ENCODE measurements at places on chromosomes 2 and 18. TPM values are rescaled to one million over a fixed set of nuclear protein-coding genes. Genes with fewer than 3 reads are reported as not detected.
A peak's percentile ranks its signal among the peaks of the same experiment; 100 is the strongest.

GRCh38 chr2:102661846-102662245 is 42.5 kb downstream of the SLC9A2 start:
- no peak for DNase-seq

- peak; percentile 93 for DNase-seq
Observed at GRCh38 chr18:13611142-13611600, 115.2 kb downstream of the FAM210A start.

DNA sequence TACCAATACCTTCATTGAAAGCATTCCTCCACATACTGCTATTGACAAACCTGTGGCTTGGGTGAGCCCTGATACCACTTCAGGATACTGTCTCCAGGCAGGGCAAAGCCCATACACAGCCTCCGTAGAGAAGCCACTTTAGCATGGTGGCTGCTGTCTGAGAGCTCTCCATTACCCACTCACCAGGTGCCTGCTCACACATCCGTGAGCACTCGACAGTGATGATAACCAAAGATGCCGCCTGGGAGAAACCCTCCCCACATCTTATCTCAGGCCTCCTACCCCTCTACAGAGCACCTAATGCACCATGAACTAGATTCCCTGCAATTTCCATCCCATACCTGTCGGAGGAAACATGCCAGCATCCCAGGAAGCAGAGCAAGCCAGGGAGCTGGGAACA is 57.6 kb upstream of the KLHL29 start:
- no peak for DNase-seq

- no peak for DNase-seq
Observed at GRCh38 chr18:79166702-79167101, 97.5 kb downstream of the ATP9B start.

DNA sequence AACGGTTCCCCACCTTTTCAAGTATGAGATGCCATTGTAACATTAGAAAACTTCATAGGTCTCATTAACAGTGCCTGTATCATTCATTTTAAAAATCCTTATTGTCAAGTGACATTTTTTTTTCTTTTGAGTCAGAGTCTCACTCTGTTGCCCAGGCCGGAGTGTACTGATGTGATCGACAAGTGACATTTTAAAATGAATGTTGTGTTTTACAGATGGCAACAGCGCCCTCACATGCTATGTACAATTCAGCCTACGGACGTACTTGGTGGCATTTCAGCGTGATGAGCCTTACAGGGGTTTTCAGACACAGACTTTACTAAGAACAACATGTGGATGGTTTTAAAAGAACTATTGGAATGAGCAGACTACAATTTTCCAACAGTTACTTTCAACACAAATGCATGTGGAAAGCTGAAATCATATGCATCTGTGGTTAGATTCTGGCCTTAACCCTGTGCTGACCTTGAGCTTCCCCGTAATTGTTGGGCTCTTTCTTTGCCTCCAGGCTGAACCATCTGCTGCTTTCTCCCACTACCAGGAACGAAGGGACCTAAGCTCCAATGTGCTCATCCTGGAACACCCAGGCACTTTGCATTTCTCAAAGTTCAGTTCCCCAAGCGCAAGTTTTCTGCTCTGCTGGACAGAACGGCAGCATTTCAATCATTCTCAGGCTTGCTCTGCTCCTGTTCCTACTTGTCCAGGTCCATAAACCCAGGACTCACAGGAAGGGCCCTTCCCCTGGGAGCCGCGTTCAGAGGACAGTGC is 119.9 kb upstream of the NDUFV2 start:
- peak; percentile 63 for DNase-seq

DNA sequence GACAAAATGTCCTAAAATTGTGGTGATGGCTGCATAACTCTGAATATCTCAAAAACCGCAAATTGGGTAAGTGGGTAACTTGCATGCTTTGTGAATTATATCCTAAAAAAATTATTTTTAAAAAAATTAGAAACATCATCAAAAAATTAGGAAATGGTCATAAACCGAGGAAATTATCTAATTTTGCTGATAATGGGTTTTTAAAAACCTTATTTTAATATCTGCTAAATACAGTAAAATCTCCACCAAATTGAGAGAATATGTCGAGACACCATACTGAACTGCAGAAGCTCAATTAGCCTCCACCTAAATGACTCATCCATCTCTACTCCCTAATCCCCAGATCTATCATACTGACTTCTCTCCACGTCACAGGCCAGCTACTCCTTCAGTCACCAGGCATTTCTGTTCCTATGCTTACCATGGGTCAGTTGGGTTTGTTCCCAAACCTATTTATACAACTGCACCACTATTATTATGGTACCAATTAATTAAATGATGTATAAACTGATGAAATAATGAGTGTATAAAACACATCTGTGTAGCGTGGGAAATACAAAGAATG is 36.1 kb downstream of the SPIRE1 start:
- no peak for DNase-seq

GRCh38 chr2:119430023-119430498 is 1.6 kb upstream of the TMEM37 start:
- no peak for DNase-seq

DNA sequence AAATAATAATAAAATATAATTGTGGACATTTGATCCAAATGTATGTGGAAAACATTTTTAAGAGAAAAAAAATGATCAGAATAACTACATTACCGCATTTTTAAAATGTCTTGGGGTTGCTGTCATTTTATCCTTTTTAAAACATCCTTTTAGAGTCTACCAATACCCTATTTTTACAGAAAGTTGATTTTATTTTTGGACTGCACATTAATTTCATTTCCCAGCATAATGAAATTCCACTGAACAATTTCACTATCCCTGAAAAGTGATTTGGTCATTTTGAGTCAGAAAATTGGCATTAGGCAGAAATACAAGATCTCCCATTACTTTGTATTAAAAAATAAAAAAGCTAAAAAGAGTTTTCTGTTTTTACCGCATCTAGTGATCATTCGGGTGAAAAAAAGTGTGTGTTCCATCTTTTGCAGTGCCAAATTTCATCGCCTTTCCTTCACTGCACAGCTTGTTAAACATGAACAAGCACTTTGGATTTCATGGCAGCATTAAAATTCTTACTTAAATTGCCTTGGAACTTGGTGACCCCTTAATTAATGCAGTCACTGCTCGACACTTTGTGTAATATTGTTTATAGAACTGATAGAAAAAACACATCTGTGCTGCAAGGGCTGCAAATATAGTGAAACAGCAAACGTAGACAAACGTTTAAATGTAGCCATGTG is 611.7 kb downstream of the TSN start:
- no peak for DNase-seq

GRCh38 chr2:79511320-79511951 is 1.4 kb upstream of the CTNNA2 start:
- peak; percentile 48 for DNase-seq

DNA sequence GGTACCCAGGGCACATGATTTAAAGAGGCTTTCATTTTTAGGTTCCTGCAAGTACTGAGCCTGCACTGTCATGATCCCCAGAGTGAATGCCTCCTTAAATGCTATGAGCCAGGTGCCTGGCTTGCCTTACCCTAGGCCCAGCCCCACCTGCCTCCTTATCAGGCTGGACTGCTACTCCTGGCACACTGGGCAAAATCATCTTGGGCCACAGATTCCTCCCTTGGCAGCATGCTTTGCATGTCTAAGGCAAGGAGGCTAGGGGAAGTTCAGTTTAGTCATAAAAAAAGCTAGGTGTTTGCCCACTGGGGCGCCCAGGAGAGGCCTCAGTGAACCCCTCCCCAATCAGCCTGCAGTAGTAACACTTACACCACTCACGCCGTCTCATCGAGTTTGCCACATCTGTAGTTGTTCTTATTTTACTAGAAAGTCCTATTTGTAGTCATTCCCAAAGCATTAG is 45.1 kb downstream of the LBH start:
- no peak for DNase-seq

- DNase-seq: no peak
Observed at GRCh38 chr18:56756966-56757365, 105.8 kb downstream of the WDR7 start.

GRCh38 chr2:84991404-84992160 is 20.6 kb downstream of the KCMF1 start:
- DNase-seq: no peak

DNA sequence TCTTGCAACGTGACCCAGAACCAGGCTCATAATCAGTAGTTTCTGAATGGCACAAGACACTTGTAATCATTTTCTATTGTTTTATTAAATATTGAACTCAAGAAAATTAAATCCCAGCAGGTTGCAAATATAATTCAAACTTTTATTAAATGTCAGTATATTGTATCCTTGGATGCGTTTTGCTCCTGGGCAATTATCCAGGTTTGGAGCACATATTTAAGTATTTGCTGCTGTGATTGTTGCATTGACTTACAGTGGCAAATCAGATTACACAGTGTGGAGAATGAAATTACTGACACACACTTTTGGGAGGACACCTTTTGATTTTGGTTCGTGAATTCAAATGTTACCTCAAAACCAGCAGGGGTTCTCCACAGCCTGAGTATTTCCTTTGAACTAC is 27.1 kb upstream of the TMEM178A start:
- no peak for DNase-seq

DNA sequence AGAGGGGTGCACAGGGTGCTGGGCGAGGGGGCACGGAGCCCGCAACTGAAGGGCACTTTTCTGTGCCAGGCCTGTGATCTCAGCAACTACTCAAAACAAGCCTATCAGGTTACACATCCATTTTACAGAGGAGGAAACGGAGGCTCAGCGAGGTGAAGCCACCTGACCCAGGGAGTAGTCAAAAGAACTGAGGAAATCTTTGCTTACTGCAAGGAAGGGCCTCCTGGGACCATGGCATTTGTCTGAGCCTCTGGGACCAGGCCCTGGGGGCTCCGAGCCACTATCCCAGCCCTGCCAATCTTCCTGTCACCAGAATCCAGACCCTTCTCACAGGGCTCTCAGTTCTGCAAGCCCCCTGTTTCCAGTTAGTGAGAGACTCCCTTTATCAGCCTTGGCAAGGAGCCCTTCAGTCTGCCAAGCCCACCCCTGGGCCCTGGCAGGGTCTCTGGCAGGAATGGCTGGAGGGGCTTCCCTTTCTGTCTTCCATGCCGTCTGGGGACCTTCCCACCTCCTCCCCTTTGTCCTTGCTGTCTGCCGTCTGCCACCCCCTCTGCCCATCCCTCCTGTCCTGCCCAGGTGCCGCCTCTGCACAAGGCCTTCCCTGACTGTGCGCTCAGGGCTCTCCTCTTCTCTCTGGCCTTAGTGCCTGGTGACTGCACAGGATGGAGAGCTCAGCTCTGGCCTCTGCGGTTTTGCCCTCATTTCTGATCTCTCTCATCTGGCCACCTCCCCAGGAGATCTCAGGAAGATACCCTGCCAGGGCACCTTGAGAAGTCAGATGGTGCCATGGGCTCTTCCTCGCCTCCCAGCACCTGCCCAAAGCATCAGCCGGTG is 194.7 kb upstream of the GLI2 start:
- no peak for DNase-seq

- DNase-seq: no peak
Observed at GRCh38 chr2:31221544-31221943, 4.2 kb upstream of the CAPN14 start.

DNA sequence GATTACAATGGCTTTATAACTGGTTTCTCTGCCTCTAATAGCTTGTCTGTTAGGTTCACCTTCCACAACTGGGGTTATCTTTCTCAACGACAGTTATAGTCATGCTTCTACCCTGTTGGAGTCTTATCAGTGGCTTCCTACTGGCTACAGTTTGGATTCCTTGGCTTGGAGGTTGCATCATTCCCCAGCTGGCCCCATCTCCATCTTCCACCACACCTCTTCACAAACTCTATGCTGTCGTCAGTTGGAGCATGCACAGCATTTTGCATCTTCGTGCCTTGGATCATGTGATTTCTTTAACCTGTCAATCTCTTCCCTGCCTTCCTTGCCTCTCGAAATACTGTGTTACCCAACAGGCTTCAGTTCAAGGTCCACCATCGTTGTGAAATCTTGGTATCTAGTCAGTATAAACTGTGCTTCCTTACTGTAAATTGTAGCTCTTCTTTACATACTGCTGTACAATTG is 316.3 kb upstream of the CXCR4 start:
- no peak for DNase-seq

- DNase-seq: no peak
Observed at GRCh38 chr2:166614503-166614902, 120.5 kb upstream of the SCN7A start.

DNA sequence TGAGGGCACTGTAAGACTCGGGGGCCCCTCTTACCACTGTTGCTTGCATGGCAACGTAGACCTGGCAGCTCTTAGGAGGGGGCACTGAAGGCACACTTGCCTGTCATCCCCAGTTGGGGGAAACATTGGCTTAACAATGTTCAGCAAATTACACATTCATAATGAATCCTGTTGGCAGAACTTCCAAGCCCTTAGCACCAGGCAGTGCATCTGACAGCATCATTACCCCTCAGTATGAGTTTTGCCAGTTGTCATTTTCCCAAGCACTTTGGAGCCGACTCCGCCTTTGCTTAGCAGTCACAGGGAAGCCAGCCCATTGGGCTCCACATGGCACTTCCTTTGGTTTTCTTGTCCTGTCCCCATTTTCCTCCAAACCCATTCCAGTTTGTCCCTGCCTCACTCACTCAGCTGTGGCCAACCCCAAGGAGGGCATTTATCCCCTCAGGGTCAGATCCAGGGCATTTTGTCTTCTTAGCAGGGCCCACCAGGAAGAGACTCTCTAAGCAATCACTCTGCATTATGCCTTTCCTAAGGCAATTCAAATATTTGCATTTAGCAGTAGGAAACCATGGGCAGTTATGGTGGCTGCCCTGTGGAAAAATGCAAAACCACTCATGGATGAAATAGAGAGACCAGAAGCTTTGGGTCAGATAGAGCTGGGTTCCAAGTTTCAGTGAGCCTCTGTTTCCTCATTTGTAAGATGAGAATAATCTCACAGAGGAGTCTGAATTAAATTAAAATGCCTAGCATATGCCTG is 73.9 kb downstream of the VSNL1 start:
- DNase-seq: no peak

DNA sequence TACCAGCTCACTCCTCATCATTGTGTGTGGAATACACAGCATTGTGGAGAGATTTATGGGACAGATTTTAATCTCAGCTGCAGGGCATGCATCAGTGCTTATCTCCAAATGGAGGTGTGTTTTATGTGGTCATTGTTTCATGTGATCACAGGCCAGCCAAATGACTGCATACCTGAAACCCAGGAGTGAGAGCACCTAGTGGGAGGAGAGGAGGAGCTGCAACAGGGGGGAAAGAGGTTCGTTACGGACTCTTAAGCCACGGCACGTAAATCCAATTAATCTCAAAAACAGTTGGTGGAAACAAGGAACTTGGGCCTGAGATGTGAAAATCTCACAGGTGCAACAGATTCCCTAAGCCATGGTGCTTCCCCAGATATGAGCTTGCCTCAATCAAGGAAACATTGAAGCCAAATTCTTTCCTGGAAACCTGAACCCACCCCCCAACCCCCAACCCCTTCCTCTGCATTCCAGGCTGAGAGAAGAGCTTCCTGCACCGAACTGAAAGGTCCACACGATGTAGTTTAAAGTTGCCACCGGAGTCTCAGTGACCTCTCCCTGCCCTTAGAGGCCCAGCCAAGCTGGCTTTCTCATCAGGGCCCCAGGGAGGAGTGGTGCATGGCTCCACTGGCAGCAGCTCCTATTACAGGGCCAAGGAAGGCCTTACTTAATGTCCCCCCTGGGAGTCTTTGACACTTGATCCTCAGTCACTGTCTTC is 167.4 kb downstream of the C1D start:
- DNase-seq: peak; percentile 21

The DCDC2C gene
- total RNA-seq: 0.13 TPM

The TFPI gene
- 1,528 TPM for total RNA-seq

The UGT1A10 gene
- not detected for total RNA-seq

The MEMO1 gene
- total RNA-seq: 39.7 TPM

The SRD5A2 gene
- total RNA-seq: not detected

The TMEM17 gene
- 1.3 TPM for total RNA-seq

The NT5C1B gene
- total RNA-seq: not detected

The LRATD1 gene
- total RNA-seq: 7.2 TPM

The HOXD13 gene
- total RNA-seq: not detected

The CRYGC gene
- not detected for total RNA-seq
